ENCODE measurements at places on chromosomes 2 and 18. TPM values are rescaled to one million over a fixed set of nuclear protein-coding genes. Genes with fewer than 3 reads are reported as not detected.

GRCh38 chr2:164617466-164617865 is 3.8 kb downstream of the GRB14 start:
- DNase-seq = no peak

- no peak for DNase-seq
Observed at GRCh38 chr2:43469094-43469493, 126.7 kb downstream of the THADA start.

DNA sequence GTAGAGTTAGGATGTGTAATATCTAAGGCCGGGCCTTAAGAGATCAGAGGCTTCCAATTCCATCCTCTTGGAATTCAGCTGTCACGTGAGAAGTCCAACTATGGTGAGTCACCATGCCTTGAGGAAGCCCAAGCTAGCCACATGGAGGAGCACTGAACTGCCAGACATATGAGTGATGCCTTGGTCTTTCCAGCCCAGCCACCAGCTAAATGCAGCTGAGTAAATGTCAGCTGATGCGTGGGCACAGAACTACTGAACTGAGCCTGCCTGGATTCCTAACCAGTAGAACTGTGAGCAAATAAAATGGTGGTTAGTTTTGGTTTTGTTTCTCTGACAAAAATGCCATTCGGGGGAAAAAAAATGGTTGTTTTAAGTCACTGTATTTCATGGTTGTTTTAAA is 153.7 kb upstream of the SERTAD2 start:
- no peak for DNase-seq

- DNase-seq = no peak
Observed at GRCh38 chr2:38066421-38067115, 9.4 kb downstream of the CYP1B1 start.

DNA sequence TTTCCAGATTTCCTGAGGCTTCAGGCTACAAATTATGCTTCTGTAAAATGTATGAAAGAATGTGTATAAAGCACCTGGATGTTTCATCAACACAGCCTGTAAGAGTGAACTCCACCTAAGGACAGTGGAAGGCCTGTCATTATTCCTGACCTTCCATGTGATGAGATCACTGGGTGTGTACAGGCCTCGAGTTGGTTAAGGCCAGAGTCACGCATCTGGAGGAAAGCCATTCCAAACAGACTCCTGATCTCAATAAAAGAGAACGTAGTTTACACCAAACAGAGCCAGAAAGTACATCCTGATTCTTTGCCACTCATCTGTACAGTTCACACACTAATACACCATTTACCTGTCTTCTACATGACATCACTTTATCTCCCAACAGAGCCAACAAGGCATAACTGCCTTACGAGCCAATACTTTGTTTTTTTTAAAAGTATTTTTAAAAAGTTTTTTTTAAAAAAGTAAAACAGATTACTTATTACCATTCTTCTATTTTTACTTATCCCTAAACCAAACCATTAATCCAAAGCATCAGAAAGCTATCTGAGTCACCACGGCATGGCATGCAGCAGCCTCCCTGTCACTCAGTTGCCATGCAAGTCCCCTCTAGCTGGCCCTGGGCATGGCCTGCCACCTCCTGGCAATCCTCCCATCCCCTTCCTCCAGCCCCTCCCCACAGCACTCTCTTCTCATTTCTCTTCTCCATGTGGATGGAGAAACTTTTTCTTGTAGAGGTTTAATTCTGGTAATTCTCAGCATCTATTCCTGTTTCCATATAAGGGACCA is 78.8 kb upstream of the TFCP2L1 start:
- DNase-seq = no peak

DNA sequence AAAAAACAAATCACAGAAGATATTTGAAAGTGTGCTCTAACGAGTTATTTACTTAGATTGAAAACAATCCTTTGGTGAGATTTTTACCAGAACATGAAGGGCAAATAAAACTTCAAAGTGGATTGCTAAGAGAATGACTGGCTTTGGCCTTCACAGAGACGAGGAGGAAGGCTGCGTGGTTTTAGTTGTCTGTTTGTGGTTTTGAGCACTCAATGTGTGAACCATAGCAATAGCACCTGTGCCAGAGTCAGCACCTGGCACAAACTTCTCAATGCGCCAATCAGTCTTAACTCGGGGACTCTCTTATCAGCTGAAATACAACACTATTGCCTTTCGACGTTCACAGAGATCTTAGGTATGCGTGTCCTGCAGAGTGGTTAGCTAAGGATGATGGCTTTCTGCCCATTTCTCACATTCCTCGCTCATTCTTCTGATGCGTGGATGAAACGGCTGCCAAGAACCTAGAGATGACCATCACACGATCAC is 70.0 kb downstream of the MBP start:
- DNase-seq = peak; percentile 85

The ACADL gene
- total RNA-seq = not detected

The REG1A gene
- not detected for total RNA-seq

The PKDCC gene
- not detected for total RNA-seq

The HOXD3 gene
- total RNA-seq = not detected
